ENCODE measurements at places on chromosomes 7 and 10. TPM values are rescaled to one million over a fixed set of nuclear protein-coding genes. Genes with fewer than 3 reads are reported as not detected.

PIK3AP1 gene
- total RNA-seq: 6.3 TPM

TLL2 gene
- total RNA-seq: 0.52 TPM

AMPH gene
- total RNA-seq: 9.4 TPM

C10orf90 gene
- under 0.01 TPM for total RNA-seq

CFAP58 gene
- under 0.01 TPM for total RNA-seq

ADRB1 gene
- 0.52 TPM for total RNA-seq

CNTNAP2 gene
- total RNA-seq: 14.1 TPM

FFAR4 gene
- 0.52 TPM for total RNA-seq

ZNF25 gene
- 7.8 TPM for total RNA-seq

PALS2 gene
- 33.4 TPM for total RNA-seq

FGL2 gene
- total RNA-seq: 32.4 TPM

WIPF3 gene
- total RNA-seq: 4.7 TPM

DNA2 gene
- total RNA-seq: 16.7 TPM
